ENCODE measurements at places on chromosomes 2 and 18. TPM values are rescaled to one million over a fixed set of nuclear protein-coding genes. Genes with fewer than 3 reads are reported as not detected.

- no peak for DNase-seq
Measured at GRCh38 chr2:10056439-10056838, 13.1 kb downstream of the KLF11 start.

DNA sequence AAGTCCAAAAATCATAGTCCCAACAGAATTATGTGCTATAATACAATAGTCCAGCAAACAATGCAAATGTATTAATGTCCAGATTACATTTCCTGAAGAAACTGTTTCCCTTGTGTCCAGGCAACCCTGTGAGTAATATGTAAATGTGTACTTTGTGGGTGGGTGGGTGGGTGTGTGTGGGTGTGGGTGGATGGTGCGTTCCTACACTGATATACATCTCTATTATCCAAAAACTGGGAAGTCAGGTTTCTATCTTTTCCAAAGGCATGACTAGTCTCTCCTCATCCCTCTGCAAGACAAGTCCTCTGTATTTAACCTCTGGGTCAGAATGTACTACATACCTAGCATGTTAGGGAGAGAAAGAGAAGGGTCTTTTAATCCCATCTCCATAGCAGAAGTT lies 71.6 kb downstream of the LNPK start:
- no peak for DNase-seq

DNA sequence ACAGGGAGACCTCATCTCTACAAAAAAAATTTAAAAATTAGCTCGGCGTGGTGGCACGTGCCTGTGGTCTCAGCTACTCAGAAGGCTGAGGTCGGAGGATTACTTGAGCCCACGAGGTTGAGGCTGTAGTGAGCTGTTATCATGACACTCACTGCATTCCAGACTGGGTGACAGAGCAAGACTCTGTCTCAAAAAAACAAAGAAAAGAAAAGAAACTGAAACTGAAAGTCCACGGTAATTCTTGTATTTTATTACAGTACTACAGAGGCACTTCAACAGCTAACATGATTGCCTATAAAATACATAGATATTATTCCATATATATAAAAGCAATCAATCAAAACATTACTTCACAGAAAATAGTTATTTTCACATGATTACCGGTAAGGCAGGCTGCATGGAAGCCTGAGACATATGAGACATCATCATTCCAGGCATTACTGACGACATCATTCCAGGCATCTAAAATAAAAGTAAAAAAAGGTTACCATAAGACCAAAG lies 23.1 kb downstream of the PRPF40A start:
- DNase-seq: no peak

- no peak for DNase-seq
Measured at GRCh38 chr2:170258382-170258781, 80.4 kb downstream of the MYO3B start.

DNA sequence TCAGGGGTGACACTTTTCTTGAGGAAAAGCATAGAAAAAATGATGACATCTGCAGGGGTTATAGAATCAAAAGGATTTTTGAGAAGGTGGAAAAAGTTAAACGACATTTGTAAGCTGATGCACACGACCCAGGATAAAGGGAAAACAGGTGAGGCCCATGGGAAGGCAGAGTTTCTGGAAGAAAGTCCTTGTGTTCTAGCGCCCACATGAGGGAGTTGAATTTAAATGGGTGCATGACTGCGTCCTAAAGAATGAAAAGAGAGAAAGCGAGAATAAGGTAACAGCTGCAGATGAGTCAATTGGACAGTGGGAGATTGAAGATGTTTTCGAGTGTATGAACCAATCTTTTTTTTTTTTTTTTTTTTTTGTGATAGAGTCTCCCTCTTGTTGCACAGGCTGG lies 158.1 kb downstream of the GALR1 start:
- no peak for DNase-seq

- no peak for DNase-seq
Measured at GRCh38 chr18:12599543-12599942, 58.4 kb downstream of the SPIRE1 start.

DNA sequence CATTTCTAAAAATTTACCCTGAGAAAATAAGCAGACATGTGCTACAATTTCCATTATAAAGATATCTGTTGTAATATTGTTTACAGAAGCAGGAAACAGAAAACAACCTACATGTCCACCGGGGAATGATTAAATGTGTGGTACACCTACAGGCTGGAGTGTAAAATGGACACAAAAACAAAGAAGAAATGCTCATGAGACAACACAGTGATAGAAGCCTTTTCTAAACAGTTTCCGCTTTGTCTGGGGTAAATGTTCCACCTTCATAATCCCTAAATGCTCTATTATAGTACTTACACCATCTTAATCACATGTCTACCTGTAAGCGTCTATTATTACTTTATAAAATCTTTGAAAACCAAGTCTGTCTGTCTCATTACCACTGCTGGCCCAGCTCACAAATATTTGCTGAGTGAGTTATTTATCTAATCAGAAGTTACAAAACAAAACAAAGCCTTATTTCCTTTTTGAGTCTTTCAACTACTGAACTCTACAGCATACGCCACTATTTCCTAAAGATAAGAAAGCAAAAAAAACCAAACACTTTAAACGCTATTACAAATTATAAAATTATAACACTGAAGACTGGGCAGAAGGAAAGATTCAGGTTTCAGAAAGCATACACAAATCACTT lies 95.3 kb downstream of the PIGN start:
- no peak for DNase-seq

- no peak for DNase-seq
Measured at GRCh38 chr2:16745466-16745865, 79.8 kb upstream of the CYRIA start.

DNA sequence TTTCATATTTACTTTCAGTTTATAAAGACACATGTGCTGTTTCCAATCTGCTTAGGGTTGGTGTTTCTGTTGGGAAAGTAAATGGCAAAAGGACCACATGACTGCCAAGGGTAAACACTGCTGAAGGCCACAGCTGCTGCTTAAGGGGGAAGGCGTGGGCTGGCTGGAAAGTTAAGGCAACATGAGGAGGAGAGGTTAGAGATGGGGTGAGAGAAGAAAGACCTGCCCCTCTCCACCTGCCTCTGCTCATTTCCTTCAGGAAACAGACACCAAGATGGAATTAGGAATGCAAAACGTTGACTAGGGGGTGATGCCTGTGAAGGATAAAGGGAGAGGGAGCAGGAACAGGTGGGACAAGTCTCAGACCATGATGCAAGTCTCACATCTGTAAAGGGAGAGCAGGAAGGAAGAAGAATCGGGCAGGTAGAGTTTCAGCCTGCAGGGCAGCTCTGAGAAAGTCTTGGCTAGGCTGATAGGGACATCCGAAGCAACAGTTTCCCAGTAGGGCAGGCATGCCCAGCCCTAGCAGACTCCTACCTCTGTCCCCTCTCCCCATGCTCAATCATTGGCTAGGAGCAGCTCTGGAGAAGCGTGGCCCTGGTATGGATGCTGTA lies 86.0 kb downstream of the CDC42EP3 start:
- DNase-seq: no peak

DNA sequence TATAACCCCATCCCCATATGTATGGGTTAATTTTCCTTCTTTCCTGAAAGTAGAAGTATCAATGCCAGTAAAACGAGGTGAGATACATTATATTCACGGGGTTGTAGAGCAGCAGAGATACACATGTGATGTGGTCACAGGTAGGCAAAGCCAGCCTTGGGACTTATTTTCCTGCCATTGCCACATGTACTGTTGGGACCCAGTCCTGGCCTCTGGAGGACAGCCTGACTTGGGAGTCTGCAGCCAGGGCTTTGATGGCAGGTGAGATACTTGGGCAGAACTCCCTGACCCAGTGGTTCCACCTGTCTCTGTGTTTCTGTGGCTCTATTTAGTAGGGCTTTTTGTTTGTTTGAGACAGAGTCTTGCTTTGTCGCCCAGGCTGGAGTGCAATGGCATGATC lies 18.1 kb downstream of the PLEKHB2 start:
- no peak for DNase-seq

DNA sequence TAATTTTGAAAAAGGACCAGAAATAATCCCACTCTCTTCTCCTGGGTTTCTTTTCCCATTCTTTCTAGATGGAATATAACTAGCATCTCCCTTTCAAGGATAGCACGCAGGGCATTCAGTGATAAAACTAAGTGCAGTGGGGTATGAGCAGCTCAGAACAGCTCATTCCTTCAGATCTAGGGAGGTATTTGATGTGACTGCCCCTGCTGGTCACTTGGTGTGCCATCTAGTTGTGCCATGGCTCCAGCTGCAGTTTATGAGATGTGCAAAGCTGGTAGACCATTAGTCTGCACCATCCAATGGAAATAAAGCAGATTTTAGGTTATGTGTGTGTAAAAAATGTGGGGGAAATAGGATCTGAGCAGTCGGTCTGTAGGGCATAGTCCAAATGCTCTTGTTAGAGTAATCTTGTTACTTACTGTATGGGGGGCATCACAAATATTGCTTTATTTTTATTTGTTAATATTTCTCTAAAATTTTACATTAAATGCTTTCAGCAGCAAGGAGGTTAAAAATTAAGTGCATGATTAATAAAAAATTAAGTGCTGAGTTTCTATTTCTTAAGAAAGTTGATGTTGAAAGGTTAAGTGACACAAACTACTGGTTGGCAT lies 38.9 kb downstream of the CTAGE1 start:
- peak; percentile 14 for DNase-seq

- no peak for DNase-seq
Measured at GRCh38 chr2:40564184-40564583, 112.3 kb upstream of the SLC8A1 start.

- no peak for DNase-seq
Measured at GRCh38 chr2:215918901-215919599, 94.3 kb downstream of the MREG start.

GRCh38 chr2:33246432-33246831 lies 230.0 kb upstream of the RASGRP3 start:
- DNase-seq: no peak

- no peak for DNase-seq
Measured at GRCh38 chr2:137298377-137298776, 533.0 kb downstream of the THSD7B start.

DNA sequence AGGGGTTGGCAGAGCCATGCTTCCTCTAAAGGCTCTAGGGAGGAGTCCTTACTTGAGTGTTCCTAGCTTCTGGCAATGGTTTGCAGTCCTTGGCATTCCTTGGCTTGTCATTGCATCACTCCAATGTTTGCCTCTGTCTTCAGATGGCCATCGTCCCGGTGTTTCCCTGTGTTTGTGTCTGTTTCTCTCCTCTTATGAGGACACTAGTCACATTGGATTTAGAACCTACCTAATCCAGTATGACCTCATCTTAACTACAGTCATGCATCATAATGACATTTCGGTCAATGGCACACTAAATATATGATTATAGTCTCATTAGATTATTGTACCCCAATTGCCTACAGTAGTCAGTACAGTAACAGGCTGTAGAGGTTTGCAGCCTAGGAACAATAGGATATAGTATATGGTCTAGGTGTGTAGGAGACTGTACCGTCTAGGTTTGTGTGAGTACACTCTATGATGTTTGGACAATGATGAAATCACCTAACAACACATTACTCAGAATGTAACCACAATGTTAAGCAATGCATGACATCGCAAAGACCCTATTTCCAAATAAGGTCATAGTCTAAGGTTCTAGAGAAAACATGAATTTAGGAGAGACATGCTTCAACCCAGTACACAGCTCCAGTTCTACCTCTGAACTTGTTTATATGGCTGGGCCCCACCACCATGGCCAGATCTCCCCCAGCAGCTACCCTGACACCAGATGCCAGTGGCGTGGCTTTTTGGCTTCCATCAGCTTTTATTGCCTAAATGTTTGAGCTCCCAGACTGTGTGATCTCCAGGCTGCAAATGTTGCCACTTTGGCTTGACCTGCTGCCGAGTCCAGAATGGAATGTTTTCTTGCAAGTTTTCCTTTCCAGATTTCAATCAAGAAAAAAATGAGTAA lies 22.1 kb downstream of the SRD5A2 start:
- no peak for DNase-seq

DNA sequence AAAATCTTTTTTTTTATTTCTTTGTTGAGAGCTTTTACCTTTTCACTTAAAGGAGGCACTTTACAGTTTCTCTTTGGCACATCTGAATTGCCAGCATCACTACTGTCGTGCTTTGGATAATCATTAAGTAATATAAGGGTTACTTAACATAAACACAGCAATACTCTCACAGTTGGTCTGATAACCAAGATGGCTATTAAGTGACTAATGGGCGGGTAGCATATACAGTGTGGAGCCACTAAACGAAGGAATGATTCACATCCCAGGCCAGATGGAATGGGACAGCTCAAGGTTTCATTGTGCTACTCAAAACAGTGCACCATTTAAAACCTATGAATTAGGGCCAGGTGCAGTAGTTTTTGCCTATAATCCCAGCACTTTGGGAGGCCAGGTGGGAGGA lies 28.1 kb downstream of the USP37 start:
- no peak for DNase-seq

DNA sequence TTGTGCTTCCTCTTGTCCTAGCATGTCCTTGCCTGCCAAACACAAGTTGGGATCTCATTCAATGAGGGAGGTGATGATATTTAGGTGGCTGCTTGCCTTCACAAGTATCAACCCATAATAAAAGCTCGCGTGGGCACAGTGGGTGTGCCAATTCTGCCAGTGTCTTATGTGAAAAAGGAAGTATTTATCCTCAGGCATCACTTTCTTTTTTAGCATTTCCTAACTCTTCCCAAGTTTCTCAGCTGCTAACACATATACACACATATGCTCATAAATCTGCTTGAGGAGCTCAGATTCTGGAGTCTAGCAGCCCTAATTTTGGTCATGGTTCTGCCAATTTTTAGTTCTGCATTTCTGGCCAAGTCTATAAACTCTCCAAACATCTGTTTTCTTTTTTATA lies 319.5 kb upstream of the HNMT start:
- no peak for DNase-seq

DNA sequence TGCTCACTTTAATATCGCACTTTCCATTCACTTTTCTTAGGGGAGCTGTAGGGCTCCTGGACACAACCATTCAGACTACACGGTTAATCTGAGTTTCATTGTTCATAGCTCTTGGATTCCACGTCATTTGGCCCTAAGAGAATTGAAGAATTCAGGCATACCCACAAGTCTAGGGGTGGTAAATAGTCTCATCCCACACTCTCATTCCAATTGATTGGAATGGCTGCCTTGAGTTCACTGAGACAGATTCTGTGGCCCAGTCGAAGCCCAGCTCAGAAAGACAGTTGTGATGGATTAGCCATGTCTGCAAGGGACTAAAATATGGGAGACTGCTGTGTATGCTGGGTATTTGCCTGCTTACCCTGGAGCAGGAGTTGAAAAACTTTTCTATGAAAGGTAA lies 124.6 kb downstream of the TFCP2L1 start:
- DNase-seq: no peak

- peak; percentile 68 for DNase-seq
Measured at GRCh38 chr2:71646028-71646427, 192.7 kb downstream of the DYSF start.

Gene TXNDC9
- total RNA-seq: 20.8 TPM

Gene CCDC178
- total RNA-seq: not detected

Gene PLEKHA3
- 32.4 TPM for total RNA-seq

Gene TUBB8B
- total RNA-seq: not detected

Gene MAIP1
- total RNA-seq: 26.0 TPM

Gene EMX1
- total RNA-seq: not detected

Gene NT5DC4
- not detected for total RNA-seq

Gene CYS1
- 0.77 TPM for total RNA-seq

Gene DLX1
- total RNA-seq: not detected

Gene NCKAP5
- 11.7 TPM for total RNA-seq
